ENCODE measurements at places on chromosomes 2 and 18.

- DNase-seq, result no peak
Observed at GRCh38 chr2:210568108-210568507, 11.7 kb downstream of the CPS1 start.

- no peak for DNase-seq
Observed at GRCh38 chr2:241110089-241110606, 8.1 kb upstream of the MTERF4 start.

- no peak for DNase-seq
Observed at GRCh38 chr2:108587621-108588020, 53.4 kb downstream of the LIMS1 start.

GRCh38 chr2:60251247-60251646 is 302.2 kb downstream of the BCL11A start:
- no peak for DNase-seq

DNA sequence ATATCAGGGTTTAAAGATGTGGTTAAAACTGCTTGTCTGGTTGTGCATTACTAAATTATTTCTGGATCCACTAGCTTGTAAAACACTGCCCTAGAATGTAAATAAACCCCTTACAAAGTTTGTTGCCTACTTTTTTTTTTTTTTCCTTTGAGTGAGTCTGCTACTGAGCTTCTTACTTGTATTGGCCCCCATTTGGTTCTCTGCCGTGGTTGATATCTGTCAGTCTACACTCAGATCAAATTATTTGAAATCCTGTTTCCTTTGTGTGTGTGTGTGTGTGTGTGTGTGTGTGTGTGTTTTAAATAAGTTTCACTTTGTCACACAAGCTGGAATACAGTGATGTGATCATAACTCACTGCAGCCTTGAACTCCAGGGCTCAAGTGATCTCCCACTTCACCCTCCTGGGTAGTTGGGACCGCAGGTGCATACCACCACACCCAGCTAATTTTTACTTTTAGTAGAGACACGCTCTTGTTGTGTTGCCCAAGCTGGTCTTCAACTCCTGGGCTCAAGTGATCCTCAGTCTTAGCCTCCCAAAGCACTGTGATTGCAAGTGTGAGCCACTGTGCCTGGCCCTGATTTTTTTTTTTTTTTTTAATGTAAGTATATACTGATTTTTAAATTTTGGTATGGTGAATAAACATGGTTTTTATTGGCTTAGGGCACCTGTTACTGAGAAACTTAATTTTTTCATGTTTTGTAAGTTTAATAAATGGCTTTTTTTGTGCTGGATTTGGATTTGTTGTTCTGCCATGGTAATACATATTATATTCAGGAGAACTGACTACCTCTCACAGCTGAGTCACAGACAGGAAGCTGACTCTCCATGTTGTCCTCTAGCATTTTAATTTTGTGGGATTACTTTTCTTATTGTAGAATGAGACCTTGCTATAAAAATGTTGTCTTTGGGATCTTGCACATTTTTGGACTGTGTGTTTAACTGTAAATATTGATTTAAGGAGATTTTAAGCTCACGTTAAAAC is 48.5 kb downstream of the MAP4K4 start:
- DNase-seq, result no peak

DNA sequence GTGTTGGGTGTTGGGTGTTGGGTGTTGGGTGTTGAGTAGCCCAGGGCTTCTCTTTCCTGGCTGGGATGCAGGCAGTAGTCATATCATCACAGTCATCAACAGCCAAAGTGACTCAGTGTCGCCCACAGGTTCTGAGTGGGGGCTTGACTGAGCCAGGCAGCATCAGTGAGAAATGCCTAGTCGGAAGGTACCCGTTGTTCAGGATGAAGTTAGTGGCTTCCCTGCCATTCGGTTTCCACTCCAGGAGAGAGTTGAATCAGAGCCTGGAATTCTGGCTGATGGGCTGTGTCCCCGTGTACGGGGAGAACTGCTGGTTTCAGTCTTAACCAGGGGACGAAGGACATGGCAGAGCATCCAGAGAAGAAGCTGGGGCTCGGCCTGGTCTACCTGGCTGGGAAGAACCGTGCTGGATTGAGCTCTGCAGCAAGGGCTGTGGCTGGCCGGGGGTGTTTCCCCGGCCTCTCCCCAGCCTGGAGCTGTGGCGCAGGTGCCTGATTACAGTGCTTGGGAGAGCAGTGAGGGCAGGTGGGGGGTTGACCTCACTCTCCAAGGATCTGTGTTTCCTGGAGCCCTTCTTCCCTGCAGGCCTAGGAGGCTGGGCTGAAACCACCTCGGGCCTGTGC is 49.4 kb downstream of the AGAP1 start:
- DNase-seq, result no peak

- DNase-seq, result no peak
Observed at GRCh38 chr2:3034396-3034795, 343.2 kb downstream of the EIPR1 start.

DNA sequence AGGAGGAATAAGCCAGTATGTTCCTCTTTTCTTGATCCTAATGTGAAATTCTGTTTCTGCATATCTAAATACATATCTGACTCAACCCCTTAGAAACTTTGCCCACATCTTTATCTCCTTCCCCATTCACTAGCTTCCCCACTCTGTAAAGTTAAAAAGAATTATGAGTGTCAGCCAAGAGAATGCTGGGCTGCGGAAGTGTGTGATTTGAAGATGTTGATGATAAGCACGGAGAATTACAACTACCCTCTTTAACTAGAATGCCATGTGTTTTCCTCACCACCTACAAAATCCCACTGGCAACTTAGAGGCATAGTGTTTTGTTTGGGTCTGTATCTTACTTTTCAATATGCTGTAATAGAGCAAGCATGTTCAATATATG is 490.4 kb upstream of the FANCL start:
- no peak for DNase-seq

DNA sequence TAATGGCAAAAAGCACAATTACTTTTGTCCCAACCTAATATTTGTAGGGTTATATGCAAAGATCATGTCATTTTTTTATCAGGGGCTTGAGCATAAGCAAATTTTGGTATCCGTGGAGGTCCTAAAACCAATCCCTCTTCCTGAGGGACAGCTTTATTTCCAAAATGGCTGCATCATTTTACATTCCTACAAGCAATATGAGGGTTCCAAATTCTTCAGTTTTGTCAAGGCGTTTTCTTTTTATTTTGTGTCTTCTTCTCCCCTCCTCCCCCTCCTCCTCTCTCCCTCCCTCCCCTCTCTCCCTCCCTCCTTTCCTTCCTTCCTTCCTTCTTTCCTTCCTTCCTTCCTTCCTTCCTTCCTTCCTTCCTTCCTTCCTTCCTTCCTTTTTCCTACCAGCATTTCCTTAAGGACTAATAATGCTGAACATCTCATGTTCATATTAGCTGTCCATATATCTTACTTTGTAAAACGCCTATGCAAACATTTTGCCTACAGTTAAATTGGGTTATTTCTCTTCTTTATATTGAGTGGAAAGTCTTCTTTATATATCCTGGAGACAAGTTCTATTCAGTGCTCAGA is 881.8 kb downstream of the DCDC2C start:
- DNase-seq, result no peak

DNA sequence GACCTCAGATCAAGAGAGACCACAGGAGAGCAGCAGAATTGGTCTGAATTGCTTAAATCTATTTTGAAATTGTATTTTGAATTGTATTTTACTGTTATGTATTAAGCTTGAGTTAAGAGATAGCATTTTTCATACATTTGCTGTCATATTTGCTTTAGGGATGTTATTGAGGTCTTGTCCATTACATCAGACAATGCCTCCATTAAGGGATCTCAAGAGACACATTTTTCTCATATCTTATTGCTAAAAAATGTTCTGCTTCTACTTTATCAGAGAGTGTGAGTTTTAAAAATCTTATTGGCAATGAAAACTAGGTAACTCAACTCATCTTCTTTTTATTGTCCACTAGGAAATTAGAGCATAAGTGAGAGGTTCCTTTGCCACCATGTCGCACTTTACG is 66.8 kb upstream of the CTAGE1 start:
- no peak for DNase-seq

- no peak for DNase-seq
Observed at GRCh38 chr2:9115229-9115628, 91.4 kb upstream of the ASAP2 start.

- DNase-seq, result no peak
Observed at GRCh38 chr2:79171348-79171958, 11.9 kb upstream of the REG3A start.

DNA sequence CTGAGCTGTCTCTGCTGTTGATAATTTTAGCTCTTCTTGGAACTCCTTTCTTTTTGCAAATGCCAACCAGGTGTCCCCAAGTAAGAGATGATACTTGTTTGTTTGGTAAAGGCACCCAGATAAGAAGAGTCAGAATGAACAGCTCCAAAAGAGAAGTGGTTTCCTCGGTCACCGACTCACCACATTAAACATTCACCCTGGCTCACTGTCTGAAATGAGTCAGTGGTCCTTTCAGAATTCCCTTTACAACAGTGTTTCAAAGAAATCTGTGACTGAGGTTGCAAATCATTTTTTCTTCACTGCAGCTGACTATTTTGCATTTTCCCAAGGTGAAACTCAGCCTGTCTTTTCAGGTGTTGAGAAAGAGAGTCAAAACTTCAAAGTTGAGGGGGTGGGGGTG is 16.2 kb upstream of the CXCR4 start:
- DNase-seq, result peak; percentile 67

- DNase-seq, result no peak
Observed at GRCh38 chr18:35620765-35621164, 39.2 kb downstream of the GALNT1 start.

DNA sequence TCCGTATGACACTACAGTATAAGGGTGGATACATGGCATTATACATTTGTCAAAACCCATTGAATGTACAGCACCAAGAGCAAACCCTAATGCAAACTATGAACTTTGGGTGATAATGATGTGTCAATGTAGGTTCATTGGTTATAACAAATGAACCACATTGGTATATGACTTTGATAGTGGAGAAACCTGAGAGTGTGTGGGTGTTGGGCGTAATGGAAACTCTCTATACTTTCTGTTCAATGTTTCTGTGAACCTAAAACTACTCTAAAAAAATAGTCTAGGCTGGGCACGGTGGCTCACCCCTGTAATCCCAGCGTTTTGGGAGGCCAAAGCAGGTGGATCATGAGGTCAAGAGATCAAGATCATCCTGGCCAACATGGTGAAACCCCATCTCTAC is 6.5 kb upstream of the ACTG2 start:
- DNase-seq, result no peak
